Right forelimb (tissue), 1 donor: ENCODE measurements at places on chromosomes 11 and 22.

- DNase-seq = no peak
Observed at GRCh38 chr22:45071618-45072017, 61.8 kb upstream of the PHF21B start.

- no peak for DNase-seq
Observed at GRCh38 chr11:19879307-19880087, 166.9 kb downstream of the NAV2 start.

DNA sequence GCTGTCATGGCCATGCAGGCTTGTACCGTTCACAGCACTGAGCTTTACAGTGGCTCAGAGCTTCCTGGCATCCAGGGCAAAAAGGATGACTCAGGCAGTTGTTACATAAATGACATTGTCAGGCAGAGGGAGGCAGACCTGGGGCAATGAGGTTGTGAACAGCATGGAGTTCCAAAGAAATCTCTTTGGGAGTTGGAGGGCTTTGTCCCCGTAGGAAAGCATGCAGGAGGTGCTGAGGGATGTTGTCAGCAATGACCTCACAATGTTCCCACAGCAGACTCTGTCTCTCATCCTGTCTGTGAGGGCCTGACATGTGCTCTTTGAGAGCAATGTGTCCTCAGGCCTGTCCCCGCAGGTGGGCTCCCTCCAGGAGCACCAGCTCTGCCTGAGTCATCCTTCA is 25.9 kb upstream of the PDE2A start:
- DNase-seq = no peak

GRCh38 chr11:64542172-64543125 is 48.6 kb upstream of the SLC22A12 start:
- DNase-seq = no peak

DNA sequence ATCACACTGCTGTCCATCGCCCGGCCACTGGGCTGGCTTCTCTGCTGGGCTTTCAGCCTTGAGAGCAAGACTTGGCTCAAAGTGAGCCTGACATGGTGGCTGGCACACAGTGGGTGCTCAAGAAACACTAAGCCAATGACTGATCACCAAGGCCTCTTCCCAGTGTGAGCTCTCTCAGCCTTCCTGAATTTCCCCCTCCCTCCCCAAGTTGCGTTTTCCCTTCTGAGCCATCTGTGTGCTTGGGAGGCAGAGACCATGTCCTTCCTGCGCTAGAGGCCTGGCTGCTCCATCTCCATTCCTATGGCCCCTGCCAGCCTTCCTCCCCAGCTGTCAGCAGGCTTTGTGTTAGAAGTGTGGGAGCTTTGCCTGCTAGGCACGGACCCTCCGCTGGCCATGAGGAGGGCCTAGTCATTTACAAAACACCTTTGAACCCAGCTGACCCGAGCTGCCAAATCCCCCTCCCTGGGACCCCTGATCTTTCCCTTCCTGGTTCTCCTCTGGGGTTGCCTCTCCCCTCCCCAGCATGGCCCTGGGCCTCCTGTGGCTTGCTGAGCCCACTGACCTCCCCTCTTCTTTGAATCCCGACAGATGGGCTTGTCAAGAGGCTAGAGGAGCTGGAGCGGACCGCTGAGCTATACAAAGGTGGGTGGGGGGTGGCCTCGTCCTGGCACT is 13.2 kb downstream of the PICK1 start:
- no peak for DNase-seq

- DNase-seq = peak; percentile 18
Observed at GRCh38 chr11:12083380-12083779, 27.0 kb upstream of the MICAL2 start.

DNA sequence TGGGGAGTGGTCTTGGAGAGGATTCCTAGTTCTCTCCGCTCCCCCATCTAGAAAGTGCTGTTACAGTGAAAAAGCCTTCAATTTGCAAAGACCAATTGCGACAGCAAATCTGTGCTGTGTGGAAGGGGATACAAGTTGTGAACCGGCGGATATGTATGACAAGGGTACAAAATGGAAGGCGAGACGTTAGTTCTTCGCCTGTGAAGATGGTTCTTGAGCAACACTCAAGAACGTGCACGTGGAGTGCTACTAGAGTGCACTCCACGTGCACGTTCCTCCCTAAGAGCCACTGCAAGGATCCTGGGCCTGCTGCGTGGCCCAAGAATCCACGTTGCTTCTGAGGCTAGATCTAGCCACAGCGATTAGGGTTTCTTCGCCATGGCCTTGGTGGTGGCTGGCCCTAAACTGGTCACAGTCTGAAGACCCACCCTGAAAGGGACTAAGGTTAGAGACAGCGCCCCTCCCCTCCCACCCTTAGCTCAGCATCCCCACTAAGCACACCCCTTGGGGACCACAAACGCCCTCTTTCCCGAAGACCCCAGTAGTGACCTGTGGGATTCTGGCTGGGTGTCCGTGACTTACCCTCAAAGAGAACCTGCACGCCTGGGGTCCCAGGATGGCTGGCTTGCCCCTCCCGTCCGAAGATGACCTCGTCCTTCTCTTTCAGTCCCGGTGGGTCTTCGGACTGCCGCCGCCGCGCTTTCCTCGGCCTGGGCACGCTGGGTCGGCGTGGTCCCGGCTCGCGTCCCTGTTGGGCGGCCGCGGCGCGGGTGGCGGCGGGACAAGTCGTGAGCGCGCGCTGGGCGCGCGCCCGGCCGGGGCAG is 519 bp upstream of the PDE3B start:
- no peak for DNase-seq

DNA sequence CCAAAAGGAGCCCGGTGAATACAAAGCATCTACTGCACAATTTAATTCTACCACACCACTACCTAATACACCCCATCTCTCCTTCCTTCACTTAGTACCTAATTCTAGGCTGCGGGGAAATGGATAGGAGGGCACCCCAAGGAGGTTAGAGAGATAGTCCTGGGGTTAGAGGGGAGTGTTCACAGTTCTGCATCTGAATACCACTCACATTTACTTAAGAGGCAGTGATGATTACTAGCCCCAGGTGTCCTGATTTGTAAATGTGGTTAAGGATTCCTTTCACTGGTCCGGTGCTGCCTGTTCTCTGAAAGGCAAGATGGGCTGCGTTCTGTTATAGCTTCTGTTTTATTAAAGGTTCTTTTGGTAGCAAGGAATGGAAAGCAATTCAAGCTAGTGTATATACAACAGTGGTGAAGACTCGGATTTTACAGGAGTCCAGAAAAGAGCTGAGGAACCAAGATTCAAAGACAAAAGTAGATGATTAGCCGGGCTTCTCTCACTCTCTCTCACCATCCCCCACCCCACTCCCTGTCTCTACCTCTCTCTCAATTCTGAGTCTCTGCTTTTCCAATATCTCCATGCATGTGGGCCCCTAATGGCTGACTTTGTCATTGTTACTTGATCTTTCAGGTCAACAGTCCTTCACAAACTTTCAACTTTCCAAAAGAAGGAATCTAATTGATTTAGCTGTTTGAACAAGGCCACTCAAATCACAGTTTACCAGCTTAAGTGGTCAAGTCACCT is 8.7 kb upstream of the KCNA4 start:
- DNase-seq = no peak

GRCh38 chr11:5690216-5690615 is 626 bp downstream of the TRIM22 start:
- no peak for DNase-seq

- no peak for DNase-seq
Observed at GRCh38 chr22:20128902-20129746, 2.5 kb upstream of the ZDHHC8 start.

DNA sequence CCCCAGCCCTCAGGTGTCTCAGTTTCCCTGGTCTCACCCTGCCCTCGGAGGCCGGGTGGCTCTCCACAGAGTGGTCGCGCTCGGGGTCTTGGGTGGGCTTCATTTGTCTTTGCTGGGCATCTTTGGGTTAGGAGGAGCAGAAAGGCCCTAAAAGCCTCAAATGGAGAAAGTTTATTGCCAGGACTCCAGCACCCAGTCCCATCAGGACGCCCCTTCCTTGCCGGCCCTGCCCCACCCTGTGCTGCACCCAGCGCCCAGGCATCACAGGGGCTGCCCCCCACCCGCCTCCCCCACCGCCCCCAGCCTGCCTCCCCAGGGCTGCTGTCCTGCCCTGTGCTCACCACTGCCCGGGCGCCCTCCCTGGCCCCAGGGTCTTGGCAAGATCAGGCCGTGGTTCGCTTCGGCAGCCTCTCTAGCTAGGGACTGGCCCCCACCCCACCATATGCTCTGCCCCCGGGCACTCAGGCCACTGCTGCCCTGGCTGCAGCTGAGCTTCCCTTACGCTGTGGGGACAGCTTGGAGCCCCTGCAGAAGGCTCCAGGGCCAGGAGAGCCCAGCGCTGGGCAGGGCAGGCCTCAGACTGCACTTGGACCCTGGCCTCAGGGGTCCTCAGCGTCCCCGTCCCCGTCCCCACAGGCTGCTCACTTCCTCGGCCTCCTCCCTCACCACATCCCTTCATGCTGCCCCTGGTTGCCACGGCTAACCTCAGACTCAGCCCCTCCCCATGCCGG is 31.4 kb downstream of the MOB2 start:
- no peak for DNase-seq

- DNase-seq = peak; percentile 66
Observed at GRCh38 chr22:36350751-36351594, 36.8 kb downstream of the MYH9 start.

DNA sequence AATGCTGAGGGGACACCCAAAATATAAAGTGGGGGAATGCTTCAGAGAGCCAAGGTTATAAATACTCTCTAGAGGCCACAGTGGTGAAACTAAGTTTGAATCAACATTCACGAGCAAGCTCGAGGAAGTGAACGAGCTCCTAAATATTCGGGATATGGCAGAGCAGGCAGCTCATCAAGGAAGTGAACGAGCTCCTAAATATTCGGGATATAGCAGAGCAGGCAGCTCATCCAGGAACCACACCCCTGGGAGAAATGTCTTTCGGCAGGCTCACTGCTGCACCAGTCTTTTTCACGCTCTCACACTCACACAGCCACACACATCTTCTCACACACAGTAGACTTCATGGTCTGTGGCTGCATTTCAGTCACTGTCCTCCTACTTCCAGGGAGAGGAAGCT is 787.5 kb downstream of the OPCML start:
- no peak for DNase-seq

DNA sequence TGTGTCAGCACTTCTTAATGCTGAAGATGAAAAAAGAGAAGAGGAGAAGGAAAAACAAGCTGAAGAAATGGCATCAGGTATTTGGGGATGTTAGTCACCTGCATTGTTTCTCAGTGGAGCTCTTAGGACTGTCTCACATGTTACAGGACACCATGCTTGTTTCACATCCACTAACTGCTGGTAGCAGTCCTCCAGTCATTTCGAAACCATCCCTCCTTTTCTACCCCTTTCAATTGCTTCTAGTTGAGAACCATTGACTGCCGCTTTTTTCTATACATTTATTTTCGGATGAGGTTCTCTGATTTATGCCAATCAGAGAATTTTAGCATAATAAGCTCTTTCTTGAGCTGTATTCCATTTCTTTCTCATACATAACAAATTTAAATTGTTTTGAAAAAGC is 21.5 kb downstream of the BIRC2 start:
- DNase-seq = no peak

GRCh38 chr11:106482917-106483785 is 405.7 kb downstream of the AASDHPPT start:
- no peak for DNase-seq

GRCh38 chr11:20658135-20658534 is 11.3 kb upstream of the NELL1 start:
- DNase-seq = no peak
